Stimulated activated CD4-positive, alpha-beta T cell treated with anti-CD3 and anti-CD28 coated beads, Interleukin-2, amount 100 ng/mL, for 24 hours (primary cell): ENCODE measurements at places on chromosomes 13 and 19.

GRCh38 chr19:13843104-13843921, 33.6 kb upstream of the NANOS3 start:
- no peak for DNase-seq

DNA sequence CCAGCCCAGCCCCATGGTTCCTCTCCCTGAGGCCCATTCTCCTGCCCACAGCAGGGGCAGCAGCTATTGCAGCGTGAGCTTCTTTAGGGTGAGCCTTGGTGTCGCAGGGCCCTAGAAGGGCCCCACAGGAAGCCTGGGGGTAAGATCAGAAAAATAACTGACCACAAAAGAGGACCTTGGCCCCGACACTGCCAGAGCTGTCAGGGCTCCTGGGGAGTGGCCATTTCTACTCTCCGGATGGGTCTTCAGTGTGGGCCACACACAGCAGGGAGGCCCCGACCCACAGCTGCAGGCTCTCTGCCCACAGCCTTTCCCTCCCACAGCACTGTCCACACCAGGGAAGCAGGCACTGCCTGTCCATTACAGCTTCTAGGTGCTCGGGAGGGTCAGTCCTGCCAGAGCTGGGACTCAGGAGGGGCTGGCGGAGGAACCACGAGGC, 3.5 kb upstream of the SIGLEC8 start:
- DNase-seq, result no peak

DNA sequence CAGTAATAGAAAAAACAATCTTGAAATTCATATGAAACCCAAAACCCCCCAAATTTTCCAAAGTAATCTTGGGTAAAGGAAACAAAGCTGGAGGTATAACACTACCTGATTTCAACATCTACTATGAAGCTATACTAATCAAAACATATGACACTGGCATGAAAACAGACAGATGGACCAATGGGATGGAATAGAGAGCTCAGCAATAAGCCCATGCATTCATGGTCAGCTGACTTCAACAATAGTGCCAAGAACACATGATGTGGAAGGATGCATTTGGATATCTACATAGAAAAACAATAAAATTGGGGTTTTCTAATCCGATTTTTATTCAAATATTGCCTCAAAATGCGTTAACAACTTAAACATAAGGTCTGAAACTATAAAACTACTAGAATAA, 32.2 kb upstream of the ZNF766 start:
- no peak for DNase-seq

- no peak for DNase-seq
Observed at GRCh38 chr19:46866407-46867136, 5.8 kb downstream of the ARHGAP35 start.

DNA sequence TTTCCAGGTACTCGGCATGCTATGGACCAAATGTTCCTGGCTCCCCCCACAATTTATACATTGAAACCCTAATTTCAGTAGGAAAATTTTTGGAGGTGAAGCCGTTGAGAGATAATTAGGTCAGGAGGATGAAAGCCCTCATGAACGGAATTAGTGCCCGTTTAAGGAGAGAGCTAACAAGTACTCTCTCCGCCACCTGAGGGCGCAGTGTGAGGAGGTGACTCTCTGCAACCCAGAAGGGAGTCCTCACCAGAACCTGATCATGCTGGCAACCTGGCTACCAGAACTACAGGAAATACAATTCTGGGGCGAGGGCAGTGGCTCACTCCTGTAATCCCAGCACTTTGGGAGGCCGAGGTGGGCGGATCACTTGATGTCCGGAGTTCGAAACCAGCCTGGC, 397.8 kb downstream of the SLITRK5 start:
- no peak for DNase-seq
